Left lobe of liver (tissue), 2 donors: ENCODE measurements at places on chromosomes 1 and 21.

GRCh38 chr1:201737352-201738060, 91.5 kb upstream of the IPO9 start:
- no peak for DNase-seq

GRCh38 chr1:50502147-50502546, 78.9 kb upstream of the DMRTA2 start:
- no peak for DNase-seq

DNA sequence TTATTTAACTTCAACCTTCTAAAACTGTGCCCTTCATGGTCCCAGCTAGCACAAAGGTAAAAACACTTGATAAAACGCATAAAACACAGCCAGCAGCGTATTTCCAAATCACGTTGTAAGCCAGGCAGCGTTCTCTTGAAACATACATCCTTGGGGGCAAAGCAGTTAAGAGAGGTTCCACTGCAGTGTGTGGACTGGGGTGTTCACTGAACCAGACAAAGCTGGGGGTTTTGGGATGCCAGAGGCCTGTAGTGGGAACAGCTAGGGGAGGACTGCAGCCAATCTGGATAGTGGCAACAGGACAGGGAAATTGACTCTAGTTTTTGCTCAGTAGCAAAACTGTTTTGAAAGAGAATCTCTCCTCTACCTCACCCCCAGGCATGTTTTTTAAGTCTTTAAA, 21.5 kb upstream of the ATP5PO start:
- DNase-seq = no peak

GRCh38 chr1:246651012-246651695, 73.1 kb upstream of the SCCPDH start:
- DNase-seq = no peak

DNA sequence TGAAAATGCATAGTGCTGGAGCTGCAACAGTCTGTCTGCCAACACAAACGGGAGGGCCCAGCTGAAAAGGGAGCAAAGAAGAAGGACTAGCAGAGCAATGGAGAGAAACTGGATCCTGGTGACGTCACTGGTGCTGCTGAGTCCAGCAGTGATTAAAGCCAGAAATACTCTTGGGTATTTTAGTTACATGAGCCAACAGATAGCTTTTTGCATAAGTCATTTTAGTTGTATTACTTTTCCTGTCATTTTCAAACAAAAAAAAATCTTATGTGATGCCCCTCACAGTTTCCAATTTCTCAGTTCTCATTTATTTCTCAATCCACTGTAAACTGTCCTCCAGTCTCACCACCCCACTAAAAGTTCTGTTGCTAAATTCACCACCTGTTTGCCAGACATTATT, 38.7 kb upstream of the NEK7 start:
- no peak for DNase-seq

- DNase-seq = no peak
Measured at GRCh38 chr1:218811497-218811896, 362.2 kb upstream of the LYPLAL1 start.

DNA sequence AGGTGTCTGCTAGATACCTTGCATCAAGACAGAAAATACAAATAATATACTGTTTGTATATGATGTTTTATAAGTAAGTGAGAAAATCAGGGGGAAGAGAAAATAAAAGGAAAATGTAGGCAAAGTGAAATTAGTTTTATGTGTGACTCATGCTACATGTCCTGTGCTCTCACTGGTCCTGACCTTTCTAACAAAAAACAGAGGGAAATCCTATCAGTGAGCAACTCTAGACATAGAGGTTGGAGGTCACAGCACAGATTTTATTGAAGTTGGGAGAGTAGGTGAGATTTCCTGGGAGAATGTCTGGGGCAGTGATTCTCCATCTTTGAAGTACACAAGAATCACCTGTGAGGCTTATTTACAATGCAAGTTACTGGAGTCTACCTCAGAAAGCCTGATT, 9.5 kb downstream of the SCCPDH start:
- no peak for DNase-seq

DNA sequence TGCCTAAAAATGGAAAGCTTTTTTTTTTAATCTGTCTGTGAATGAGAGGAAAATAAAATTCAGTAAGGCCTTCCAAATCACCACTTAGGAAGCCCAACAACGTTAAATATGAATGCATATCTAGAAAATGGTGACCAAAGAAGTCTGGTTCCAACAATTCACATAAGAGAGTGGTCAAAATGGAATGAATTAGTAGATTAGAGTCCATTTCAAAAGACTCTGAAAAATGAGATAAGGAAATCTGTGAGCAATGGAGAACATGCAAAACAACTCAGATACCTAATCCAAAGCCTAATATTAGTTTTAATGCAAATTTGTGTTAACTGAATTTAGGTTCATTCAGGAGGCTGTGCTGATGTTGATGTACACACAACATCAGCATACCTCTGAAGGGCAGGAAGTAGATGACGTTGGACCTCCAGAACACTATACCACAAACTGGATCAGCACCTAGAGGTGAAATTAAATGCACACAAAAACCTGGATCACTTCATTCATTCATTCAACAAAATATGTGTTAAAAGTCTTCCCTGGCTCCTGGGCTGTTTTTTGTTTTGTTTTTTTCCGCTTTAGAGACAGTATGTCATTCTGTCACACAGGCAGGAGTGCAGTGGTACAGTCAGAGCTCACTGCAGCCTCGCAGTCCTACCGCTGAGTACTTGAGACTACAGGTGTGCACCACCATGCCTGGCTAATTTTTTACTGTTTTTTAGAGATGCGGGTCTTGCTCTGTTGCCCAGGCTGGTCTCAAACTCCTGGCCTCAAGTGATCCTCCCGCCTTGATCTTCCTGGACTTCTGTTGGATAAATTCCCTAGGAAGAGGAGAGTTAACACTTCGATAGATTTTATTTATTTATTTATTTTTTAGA, 4.9 kb upstream of the BRWD1 start:
- DNase-seq = no peak

GRCh38 chr1:17281775-17282181, 26.2 kb upstream of the PADI4 start:
- no peak for DNase-seq

- no peak for DNase-seq
Measured at GRCh38 chr1:40988280-40988679, 8.8 kb downstream of the CTPS1 start.

- peak; percentile 52 for DNase-seq
Measured at GRCh38 chr21:45972716-45973474, 8.7 kb upstream of the COL6A1 start.

DNA sequence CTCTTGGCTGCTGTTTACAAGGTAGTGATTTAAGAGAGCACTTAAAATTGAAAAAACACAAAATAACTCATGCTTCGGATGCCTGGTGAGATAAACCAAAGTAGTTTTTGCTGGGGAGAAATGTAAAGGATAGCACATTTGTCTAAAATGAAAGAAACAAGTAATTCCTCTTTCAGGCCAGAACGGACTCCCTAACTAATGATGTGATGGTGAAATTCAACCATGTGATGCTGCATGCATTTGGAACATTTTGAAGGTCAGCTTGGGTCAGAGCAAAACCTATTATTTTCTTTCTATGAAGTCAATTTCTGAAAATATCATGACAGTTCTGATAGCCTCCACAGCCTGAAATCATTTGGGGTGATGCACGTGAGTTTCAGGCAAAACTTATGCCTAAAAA, 27.6 kb downstream of the NMNAT2 start:
- no peak for DNase-seq
